ENCODE measurements at places on chromosomes 16 and 17. TPM values are rescaled to one million over a fixed set of nuclear protein-coding genes. Genes with fewer than 3 reads are reported as not detected.

The AANAT gene
- not detected for polyA plus RNA-seq

The TOX3 gene
- 2.7 TPM for polyA plus RNA-seq

The SCGB1C2 gene
- not detected for polyA plus RNA-seq

The CA5A gene
- polyA plus RNA-seq = 0.13 TPM

The PTX4 gene
- polyA plus RNA-seq = 0.50 TPM

The SEPTIN1 gene
- 1.8 TPM for polyA plus RNA-seq

The CDH1 gene
- polyA plus RNA-seq = 23.5 TPM

The ARHGAP23 gene
- polyA plus RNA-seq = 41.2 TPM

The SPATA32 gene
- not detected for polyA plus RNA-seq

The RNF222 gene
- polyA plus RNA-seq = 0.08 TPM

The HSD17B1 gene
- polyA plus RNA-seq = 2.7 TPM

The ABCA10 gene
- polyA plus RNA-seq = 15.9 TPM

The CACNG5 gene
- not detected for polyA plus RNA-seq

The CNEP1R1 gene
- 26.0 TPM for polyA plus RNA-seq

The RHBDL1 gene
- polyA plus RNA-seq = 1.1 TPM

The FOXN1 gene
- not detected for polyA plus RNA-seq

The PSMD12 gene
- polyA plus RNA-seq = 35.8 TPM

The ASGR1 gene
- polyA plus RNA-seq = 2.8 TPM

The MYH13 gene
- 1.5 TPM for polyA plus RNA-seq

The C17orf58 gene
- 15.8 TPM for polyA plus RNA-seq

The MYH8 gene
- polyA plus RNA-seq = 2,250 TPM

The KRT17 gene
- 186 TPM for polyA plus RNA-seq

The BCO1 gene
- 0.09 TPM for polyA plus RNA-seq

The MYO15B gene
- 56.0 TPM for polyA plus RNA-seq

The IGF2BP1 gene
- 12.4 TPM for polyA plus RNA-seq

The MARVELD3 gene
- 0.28 TPM for polyA plus RNA-seq

The WFIKKN1 gene
- 0.56 TPM for polyA plus RNA-seq

The TMEM92 gene
- polyA plus RNA-seq = 1.4 TPM

The GFER gene
- 13.6 TPM for polyA plus RNA-seq

The CDYL2 gene
- 3.1 TPM for polyA plus RNA-seq

The PDK2 gene
- polyA plus RNA-seq = 52.4 TPM

The DCAF7 gene
- 47.4 TPM for polyA plus RNA-seq

The NOS2 gene
- polyA plus RNA-seq = 2.1 TPM

The LDHD gene
- 1.2 TPM for polyA plus RNA-seq

The TP53TG3F gene
- polyA plus RNA-seq = not detected

The ZNF232 gene
- 10.5 TPM for polyA plus RNA-seq

The TLCD3B gene
- polyA plus RNA-seq = 1.9 TPM

The C16orf54 gene
- polyA plus RNA-seq = 0.17 TPM

The CACNA1H gene
- 36.6 TPM for polyA plus RNA-seq

The KRTAP4-4 gene
- polyA plus RNA-seq = not detected

The TMEM98 gene
- polyA plus RNA-seq = 93.8 TPM

The KRT33A gene
- polyA plus RNA-seq = not detected

The MPV17L gene
- 2.3 TPM for polyA plus RNA-seq

The PLLP gene
- 1.0 TPM for polyA plus RNA-seq

The CCL15 gene
- not detected for polyA plus RNA-seq

The PDE6G gene
- polyA plus RNA-seq = 3.4 TPM

The TRPV3 gene
- polyA plus RNA-seq = 1.4 TPM

The KRTAP2-3 gene
- not detected for polyA plus RNA-seq

The ABCA3 gene
- 16.2 TPM for polyA plus RNA-seq

The CYLD gene
- 20.4 TPM for polyA plus RNA-seq

The HSD3B7 gene
- 10.4 TPM for polyA plus RNA-seq

The GJD3 gene
- not detected for polyA plus RNA-seq

The PRRT2 gene
- polyA plus RNA-seq = 12.9 TPM

The KRTAP4-1 gene
- polyA plus RNA-seq = not detected

The CHST4 gene
- polyA plus RNA-seq = not detected
